GM12878 (cell line): ENCODE measurements at places on chromosomes 5 and 9.

GRCh38 chr5:154312576-154312975, 122.0 kb downstream of the GALNT10 start:
- no peak for DNase-seq

DNA sequence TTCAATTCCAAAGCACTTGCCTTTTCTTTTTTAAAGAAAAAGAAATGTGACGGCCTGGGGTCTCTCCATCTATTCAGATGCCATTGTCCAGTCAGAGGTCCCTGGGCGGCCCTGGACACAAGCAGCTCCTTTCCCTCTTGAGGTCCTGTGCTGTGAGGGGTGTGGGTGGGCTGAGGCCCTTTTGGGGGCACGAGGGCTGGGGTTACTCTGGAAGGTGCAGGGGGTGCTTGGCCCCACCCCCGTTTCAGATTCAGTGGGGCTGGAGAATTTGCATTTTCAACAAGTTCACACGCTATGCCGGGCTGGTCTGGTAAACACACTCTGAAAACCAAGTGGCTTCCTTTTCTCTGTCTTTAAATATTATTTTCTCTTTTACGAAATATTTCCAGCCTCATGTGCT, 91.4 kb upstream of the PHYKPL start:
- no peak for DNase-seq

GRCh38 chr9:129639756-129640085, 2.2 kb downstream of the ASB6 start:
- no peak for DNase-seq

DNA sequence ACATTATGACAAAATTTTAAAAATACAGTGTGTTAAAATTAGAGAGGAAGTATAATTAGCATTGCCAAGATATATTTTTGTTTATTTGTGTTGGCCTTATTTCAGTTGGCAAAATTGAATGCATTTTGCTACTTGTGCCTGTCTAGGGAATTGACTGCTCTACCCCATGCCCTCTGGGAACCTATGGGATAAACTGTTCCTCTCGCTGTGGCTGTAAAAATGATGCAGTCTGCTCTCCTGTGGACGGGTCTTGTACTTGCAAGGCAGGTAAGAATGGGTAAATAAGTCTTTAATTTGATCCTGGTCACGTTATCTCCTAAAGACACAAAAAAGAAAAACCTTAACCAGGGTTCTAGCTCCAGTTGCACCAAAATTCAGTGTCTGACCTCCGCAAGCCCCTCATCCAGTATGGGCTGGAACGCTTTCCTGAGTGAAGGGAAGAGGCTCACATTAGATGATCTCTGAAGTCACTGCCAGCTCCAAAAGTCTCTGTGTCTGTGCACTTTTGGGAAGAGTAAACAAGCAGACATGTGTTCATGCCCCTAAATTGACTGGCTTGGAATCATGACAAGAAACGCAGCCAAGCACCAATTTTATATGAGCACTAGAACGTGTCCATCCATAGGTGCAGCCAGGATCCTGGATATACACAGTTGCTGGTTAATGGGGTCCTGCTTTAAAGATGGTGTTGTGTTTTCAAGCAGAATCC, 98.3 kb upstream of the PRRC1 start:
- no peak for DNase-seq

DNA sequence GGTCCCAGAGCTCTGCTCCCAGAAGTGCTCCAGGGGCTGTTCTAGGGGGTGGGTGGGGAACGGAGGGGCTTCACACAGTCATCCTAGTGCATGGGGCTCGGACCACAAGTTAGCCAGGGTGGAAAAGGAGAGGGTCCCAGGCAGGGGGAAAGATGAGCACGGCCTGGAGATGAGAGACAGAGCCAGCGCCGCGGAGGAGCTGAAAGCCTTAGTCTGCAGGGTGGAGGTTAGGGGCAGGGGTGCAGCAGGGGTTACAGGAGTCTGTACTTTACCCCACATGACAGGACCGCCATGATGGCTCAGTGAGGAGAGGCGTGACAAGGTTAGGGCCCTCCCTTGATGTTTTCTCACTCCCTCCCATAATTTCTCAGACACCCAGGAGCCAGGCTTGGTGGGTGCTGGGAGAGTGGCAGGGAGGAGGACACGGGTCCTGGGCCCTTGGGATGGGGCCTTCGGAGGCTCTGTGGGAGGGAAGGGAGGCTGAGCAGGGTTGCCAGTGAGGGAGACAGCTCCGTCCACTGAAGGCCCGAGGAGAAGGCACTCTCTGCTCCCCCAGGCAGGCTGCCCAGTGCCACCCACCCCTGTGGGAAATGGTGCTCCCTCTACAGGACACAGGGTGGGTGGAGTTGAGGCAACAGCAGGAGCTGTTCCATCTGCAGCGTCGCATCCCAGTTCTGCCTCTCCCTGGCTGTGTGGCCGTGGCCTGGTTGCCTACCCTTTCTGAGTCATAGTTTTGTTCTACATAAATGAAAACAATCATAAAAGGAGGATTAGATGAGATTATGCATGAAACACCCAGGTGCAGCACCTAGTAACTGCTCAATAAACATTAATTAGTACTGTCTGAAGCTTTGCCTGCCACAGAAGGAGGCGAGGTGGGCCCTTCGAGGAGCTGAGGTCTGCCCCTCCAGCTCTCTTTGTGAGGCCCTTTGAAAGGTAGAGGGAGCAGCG, 66.2 kb downstream of the NDST1 start:
- no peak for DNase-seq

DNA sequence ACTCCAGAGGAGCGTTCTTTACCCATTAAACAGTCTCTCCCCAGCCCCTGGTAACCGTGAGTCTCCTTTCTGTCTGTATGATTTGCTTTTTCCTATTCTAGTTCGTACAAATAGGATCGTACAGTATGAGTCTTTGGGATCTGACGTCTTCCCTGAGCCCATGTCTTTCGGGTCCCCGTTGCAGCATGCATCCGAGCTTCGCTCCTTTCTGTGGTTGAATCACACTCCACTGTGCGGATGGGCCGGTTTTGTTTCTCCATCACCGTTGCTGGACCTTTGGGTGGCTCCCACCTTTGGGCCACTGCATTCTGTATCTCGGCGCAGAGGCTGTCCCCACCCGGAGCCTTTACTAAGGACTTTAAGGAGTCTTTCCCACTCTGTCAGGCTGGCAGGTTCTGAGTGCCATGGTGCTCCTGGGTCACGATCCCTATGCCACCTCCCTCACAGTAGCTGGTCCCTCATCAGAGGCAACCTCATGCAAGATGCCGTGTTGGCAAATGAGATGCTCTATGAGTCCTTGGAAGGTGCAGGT, 145.7 kb upstream of the COL5A1 start:
- no peak for DNase-seq

DNA sequence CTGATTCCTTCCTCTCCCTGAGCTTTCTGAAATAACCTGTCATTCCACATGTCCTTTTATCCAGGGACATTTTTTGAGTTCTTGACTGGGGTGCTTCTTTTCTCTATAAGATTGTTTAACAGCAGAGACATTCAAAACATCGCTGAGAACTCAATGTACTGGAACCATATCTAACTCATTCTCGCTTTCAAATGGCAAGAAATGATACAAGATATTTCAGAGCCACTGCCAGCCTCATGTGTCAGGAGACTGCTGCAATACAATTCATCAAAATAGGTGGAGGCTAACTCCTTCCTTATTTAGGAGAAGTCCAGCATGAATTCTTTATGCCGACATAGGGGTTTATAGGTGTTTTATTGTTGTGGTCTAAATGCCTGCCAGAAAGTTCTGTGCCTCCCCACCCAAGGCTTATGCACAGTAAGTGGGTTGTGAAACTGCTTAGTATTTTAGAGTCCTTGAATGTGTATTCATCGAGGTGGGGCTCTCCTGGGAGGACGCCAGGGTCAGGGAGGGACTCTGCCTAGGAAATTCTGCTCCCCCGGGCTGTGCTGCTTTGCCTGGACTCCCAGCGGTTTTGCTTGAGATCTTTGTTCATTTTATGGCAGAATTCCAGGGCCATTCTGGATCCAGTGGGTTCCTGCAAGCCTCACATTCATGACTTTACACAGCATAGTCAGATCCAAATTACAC, 53.9 kb downstream of the ZNF474 start:
- no peak for DNase-seq
